ENCODE measurements at places on chromosomes 6 and 20. TPM values are rescaled to one million over a fixed set of nuclear protein-coding genes. Genes with fewer than 3 reads are reported as not detected.

DNA sequence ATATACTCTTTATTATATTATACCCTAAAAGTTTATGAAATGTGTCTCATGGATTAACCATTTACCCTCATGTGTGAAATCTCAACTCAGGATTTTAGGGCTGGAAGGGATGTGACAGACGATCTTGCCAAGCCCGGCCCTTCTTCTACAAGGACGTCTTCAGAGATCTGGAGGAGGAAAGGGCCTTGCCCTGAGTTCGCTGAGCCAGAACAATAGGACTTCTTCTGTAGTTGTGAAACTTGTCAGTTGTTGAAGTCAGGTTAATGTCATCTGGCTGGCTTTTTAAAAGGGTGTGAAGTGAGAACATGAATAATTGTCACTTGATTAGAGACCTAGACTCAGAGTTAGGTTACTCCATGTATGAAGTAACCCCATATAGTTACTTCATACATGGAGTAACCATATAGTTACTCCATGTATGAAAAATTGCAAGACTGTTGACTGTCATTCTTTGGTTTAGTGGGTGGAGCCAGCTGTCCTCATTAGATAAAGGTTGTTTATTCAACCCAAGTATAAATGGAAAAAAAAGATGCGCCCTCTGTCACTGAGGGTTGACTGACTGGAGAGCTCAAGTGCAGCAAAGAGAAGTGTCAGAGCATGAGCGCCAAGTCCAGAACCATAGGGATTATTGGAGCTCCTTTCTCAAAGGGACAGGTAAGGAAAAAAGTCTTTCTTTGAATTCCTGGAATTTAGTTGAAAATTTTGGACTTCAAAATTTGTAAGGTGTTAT lies at the start of gene ARG1:
ARG1 (plus strand) TSS at position 541 of the 730 bp plus-strand sequence; CDS start at position 598, 57 bp downstream.
- peak; percentile 23 for DNase-seq

DNA sequence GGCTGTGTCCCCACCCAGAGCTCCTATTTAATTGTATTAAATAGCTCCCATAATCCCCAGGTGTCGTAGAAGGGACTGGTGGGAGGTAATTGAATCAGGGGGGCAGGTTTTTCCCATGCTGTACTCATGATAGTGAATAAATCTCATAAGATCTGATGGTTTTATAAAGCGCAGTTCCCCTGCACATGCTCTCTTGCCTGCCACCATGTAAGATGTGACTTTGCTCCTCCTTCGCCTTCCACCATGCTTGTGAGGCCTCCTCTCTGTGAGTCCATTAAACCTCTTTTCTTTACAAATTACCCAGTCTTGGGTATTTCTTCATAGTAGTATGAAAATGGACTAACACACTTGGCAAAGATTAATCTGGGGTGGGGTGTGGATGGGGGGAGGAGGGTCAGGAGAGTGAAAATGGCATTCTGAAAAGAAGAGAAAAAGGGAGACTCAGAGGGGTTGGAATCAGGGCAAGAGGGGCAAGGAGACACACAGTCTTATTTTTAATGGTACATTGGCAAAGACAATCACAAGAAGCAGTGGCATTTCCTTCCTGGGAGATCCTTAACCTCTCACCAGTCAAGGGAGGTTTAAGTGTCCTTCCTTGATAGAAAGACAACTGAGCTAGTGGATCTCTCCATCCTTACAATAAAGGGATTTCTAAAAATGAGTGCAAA lies 37.5 kb upstream of the NOX3 start:
- no peak for DNase-seq

DNA sequence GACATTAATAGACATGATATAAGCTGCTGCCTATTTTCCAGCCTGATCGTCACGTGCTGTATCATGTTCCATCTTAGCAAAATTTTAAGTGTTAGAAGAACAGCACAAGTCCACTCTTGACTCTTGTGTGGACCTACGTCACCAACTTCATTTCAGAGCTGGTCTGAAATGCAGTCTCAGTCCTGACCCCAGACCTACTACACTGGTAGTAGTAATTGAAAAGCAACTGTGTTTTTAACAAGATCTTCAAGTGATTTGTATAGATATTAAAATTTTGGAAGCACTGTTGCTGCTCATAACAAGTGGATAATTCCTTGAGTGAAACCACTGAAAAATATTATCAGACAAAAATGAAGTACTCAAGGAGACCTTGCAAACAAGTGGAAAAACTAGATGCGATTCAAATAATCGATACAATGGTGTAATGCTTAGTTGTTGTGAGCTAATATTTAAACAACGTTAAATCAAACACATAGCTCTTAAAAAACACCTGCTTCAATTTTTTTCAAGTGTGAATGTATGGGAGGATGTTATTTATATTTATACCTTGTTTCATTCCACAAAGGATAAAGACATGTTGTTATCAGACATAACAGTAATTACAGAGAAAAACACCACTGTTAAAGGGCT lies 110.9 kb upstream of the JAG1 start:
- no peak for DNase-seq

DNA sequence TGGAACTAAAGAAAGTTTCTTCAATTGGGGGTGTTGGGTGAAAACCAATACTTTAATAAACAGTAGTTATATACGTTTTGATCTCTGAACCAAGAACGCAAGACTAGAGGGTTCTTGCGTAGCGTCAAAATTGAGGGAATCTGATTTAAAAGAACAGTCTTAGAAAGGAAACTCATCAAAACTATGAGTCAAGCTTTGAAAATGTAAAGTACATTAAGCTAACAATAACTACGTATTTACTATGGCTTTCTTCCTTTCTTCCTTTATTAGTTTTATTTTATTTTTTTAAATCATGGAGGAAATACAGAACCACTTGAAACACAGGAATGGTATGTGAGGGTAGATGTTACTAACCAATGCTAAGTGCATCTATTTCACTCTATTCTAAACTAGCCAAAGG lies 287.0 kb upstream of the RSPO3 start:
- no peak for DNase-seq

DNA sequence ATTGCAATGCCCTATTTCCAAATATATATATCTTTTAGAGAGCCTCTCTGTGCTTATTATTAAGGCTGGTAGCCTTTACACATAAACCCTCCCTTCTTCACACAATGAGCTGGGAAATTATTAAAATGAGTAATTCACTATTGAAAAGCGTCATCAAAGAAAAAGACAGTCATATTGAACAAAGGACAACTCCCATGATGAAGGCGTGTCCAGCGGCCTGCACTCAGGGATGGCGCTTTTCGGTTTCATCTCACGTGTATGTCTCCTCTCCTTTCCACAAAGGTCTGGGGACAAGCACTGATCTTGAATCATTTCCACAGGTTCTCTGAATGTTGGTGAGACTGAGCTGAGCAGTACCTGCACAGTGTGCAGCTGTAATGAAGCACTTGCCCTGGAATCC lies 3.5 kb downstream of the SERPINB9 start:
- no peak for DNase-seq

- peak; percentile 25 for DNase-seq
Observed at GRCh38 chr6:29490552-29490951, 2.8 kb upstream of the MAS1L start.

GRCh38 chr6:4017058-4017739 lies 61.7 kb downstream of the FAM217A start:
- peak; percentile 21 for DNase-seq

DNA sequence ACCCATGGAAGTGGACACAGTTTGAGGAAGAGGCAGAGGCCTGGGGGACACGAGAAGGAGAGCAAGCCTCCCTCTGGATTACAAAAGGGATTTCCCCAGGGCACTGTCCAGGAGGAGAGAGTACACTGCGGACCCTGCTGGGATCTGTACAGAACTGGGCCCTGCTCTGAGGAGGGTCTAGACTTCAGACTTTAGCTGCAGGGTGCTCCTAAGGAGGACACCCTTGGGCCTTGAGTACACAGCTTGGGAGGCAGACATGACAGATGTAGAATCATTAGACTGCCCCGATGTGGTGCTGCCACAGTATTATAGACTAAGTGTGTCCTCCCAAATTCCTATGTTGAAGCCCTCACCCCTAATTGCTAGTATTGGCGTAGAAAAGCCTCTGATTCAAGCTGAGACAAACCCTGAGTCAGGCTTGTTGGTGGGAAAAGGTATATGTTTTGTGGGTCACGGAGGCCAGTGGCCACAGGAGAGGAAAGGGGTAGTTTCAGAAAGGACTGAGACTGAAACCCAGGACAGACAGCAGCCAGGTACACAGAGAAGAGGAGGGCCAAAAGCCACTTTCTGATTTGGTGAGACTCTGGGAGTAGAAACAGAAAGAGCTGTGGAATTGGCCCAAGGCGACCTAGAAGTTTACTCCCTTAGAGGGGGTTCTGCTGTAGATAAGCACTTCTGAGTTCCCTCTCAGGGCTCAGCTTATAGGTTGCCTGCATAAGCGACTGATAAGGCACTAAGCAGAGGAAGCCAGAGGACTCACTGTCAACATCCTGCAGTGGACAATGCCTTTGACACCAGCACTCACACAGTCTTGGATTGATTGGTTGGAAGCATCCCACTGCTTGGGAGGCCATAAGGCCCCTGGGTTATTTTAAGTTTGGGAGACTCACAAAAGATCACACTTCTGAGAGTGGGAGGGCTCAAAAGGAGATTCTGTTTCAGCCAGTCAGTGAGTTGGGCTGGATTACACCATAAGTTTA lies 16.5 kb upstream of the SH3BGRL2 start:
- no peak for DNase-seq

GRCh38 chr20:60630609-60631008 lies 621.5 kb upstream of the CDH4 start:
- no peak for DNase-seq

DNA sequence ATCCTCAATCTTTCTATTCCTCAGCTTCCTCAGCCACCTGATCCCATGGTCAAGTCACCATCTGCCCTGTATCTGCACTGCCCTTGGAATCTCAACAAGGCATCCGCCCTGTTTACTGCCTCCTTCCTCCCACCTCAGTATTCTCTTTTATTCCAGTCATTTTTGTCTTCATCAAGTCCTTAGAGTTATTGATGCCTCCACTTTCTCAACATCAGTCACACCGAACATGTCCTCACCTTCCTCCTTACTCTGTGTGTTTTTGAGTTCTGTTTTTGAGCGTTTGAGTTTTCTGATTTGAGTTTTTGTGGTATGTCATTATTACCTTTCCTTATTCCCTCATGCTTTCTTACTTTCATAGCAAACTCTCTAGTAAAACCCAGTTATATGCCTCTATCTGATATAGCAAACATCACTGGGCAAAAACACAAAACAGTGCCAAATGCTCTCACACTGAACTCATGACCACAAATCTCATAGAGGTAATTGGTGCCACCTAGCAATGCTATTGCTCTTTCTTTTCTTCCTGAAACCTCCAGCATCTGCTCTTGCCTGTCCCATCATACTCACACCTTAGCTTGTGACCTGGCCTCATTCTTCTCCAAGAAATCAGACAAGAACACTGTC lies 11.8 kb upstream of the GNRH2 start:
- no peak for DNase-seq

The CALHM5 gene
- not detected for polyA plus RNA-seq

Data from K562 (cell line).